NCI-H446 treated with DMSO at 0.1 percent for 48 hours (cell line): ENCODE measurements at places on chromosomes 2 and 18.

GRCh38 chr2:156837635-156838370, 401.6 kb downstream of the GPD2 start:
- no peak for DNase-seq

- no peak for DNase-seq
Measured at GRCh38 chr2:2647141-2647541, 316.1 kb upstream of the MYT1L start.

GRCh38 chr2:240289701-240290431, 145.6 kb upstream of the GPC1 start:
- DNase-seq = no peak

GRCh38 chr2:157173740-157174184, 83.7 kb upstream of the GALNT5 start:
- DNase-seq = peak; percentile 89

DNA sequence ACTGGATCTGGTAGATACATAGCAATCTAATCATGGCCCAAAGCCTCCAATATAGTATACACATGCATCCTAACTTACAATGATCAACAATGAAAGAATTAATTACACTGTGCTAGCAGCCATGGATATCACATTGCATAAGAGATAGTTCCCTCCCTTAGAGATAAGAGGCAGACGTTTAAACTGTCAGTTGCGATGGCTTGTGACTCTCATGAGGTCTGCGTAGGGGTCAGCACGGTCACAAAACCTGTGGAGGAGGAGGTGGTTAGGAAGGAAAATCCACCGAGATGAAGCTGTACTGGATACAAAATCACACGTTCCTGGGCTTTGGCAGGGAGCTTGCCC, 800 bp upstream of the RALB start:
- DNase-seq = no peak

DNA sequence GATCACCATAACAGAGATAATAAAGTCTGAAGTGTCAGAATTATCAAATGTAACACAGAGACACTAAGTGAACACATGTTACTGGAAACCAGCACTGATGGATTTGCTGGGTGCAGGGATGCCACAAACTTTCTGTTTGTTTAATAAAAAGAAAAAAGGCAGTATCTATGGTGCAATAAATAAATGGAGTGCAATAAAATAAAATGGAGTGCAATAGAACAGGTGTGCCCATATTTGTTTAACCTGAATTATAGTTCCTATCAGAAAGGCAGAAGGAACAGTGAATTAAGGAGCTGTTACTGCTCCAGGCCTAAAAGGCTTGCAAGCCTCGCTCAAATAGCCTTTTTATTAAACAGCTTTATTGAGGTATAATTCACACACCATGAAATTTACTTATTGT, 81.0 kb upstream of the KIDINS220 start:
- DNase-seq = no peak

- DNase-seq = no peak
Measured at GRCh38 chr2:25286025-25286400, 55.7 kb downstream of the DNMT3A start.

DNA sequence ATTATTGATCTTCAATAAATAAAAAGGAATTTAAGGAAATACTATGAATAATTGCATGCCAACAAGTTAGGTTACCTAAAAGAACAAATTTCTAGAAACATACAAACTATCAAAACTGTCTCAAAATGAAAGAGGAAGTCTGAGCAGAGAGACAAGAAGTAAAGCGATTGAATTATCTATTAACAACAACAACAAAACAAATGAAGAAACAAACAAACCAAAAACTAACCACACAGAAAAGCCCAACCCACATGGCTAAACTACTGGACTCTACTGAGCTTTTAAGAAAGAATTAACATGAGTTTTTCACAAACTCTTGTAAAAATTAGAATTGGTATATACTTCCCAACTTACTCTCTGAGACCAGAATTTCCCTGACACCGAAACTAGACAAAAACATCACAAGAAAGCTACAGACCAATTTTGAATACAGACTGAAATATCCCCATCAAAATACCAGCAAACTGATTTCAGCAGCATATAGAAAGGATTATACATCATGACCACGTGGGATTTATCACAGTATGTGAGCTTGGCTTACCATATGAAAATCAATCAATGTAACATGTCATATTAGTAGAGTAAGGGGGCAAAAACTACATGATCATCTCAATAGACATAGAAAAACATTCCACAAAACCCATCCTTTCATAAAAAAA, 16.6 kb upstream of the GALNT1 start:
- no peak for DNase-seq

DNA sequence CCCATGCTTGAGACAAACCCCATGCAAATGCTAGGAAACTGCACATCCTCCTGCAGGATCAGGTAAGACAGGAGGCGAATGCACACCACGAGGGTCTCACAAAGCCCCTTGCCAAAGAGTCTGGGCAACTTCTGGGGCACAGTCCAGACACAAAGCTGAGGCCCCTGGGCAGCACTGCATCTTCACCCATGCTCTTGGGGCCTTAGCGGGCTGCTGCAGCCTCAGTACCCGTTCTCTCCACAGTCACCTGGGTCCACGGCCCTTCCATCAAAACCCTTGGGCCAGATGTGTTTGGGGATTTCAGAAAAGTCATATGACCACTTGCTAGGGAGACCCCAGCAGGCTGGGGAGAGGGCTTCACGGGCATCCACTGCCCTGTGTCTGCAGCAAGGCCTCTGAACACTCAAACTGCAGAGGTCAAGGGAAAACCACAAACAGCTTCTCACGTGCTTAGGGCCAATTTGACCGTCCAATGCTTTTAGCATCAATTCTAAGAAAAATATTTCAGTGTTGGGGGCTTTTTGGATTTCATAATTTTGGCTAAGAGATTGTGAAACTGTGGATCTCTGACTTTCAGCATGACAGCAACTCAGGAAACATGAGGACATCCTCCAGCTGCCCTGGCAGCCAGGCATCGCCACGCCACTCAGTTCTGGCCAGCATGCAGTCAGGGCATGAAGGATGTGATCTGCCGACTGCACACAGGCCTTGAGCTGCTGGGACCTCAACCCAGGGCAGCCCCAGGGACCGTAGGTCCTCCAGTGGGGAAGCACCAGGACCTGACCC, 20.0 kb downstream of the PASK start:
- no peak for DNase-seq

- DNase-seq = peak; percentile 43
Measured at GRCh38 chr2:100365434-100365833, 43.1 kb upstream of the LONRF2 start.

DNA sequence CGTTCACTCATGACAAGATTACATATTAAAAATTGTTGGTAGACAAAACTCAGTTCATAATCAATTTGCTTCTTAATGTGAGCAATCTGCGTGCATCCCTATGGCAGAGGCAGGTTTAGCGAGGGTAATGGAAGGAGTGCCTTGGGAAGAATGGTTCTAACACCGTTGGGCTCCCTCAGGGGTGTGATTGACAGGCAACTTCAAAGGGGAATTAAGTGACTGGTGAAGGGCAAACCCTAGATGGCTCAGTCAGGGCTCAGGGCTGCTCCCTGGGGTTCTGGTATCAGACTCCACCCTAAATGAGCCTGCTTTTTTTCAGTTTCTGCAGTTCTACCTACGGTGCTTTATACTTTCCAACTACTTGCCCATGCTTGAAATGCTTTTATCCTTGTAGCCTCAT, 419.5 kb upstream of the CELF4 start:
- DNase-seq = no peak

- no peak for DNase-seq
Measured at GRCh38 chr18:49169037-49169521, 218.3 kb upstream of the SMAD7 start.

DNA sequence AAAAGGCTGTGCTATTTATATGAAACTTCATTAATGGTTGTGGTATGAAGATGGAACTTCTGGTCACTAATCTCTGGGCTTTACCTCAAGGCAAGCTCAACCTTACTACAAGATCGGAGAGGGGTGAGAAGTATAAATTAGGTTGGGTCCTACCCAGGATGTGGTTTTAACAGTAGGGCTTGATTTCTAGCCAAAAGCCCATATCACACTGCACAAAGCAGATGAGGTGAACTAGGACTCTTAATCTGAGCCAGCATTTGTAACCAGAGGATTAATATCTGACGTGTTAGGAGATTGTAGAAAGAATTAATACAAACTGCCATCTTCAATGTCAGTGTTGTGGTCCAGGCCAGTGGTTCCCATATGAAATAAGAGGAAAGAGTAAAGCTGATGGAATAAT, 86.4 kb upstream of the RGPD4 start:
- no peak for DNase-seq

DNA sequence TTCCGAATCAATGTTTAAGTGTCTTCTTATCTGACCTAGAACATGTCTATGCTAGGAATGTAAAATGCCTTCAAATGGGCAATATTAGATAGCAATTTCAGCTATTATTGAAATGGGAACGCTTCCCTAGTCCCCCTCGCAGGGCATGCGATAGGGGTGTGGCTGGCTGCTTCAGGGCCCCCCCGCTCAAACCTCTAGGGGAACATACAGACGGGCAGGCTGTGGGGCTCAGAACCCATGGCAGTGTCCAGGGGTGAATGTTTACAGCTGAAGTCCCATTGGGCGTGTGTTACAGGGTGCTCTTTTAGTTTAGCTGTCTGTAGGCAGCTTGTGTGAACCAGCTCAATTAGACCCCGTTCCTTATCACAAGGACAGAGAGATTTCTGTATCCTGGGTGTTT, 315.9 kb downstream of the DSEL start:
- no peak for DNase-seq

GRCh38 chr2:231013820-231014219, 17.9 kb downstream of the SPATA3 start:
- no peak for DNase-seq

GRCh38 chr2:170887896-170888295, 41.2 kb upstream of the GORASP2 start:
- no peak for DNase-seq

DNA sequence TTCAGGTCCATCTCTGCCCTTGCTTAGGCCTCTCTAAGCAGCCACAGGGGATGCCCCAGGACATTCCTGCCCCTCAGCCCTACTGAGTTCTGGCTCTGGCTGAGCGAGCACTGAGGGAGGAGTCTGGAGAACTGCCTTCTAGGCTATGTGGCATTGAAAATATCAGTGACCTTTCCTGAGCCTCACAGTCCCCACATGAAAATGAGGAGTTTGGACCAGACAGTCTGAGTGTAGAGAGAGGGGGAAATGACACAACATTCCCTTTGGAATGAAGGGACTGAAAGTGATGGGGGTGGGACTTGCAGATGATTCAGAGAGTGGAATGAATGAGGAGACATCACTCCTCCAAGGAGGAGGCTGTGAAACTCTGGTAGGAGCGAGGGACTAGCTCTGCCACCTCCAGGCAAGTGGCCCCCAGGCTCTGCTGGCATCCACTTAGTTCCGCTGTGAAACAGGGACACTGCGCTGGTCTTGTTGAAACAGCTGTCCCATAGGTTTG, 8.0 kb downstream of the TNS1 start:
- DNase-seq = no peak

- DNase-seq = no peak
Measured at GRCh38 chr18:79776674-79777073, 21.1 kb upstream of the KCNG2 start.
